ENCODE measurements at places on chromosomes 3 and 15.

- no peak for DNase-seq
Measured at GRCh38 chr3:141789281-141789680, 26.1 kb downstream of the GRK7 start.

- DNase-seq = no peak
Measured at GRCh38 chr3:103459815-103460214, 1025.0 kb downstream of the ZPLD1 start.

- DNase-seq = no peak
Measured at GRCh38 chr3:9402410-9403228, 5.2 kb downstream of the SETD5 start.

DNA sequence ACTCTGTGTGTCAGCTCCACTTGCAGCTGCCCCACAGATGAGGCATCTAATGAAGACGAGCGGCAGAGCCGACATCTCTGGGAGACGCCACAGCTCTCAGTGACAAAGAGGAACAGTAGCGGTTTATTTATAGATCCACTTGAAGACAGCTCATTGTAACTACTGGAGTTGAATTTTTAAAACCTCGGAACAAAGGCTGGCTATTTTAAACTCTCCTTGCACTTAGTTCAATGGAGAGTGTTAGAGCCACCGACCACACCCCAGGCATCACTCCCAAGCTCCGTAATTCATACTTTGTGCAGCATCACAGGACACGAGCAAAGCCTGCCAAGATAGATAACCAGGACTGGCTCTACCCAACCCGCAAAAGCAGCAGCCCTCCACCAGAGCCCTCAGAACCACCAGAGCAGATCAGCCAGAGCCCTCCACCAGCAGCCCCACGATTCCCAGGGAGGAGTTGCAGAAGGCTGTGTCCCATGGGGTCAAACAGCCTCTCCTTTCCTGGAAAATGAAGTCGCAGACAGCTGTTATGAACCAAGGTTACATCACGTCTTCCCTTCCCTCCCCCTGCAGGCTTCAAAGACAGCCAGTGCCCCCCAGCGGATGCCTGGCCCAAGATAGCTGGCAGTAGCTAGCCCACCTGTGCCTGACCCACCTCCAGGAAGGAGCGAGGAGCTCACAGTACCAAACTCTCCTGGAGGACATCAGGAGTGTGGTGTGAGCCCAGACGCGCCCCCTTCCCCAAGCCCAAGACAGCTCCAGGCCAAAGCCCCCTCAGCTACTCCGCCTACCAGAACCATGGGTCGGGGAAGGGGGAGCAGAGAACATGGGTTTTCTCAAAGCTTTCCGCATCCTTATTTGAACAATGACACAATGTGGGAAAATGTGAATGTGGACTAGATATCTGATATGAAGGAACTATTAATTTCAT, 45.7 kb downstream of the POC1A start:
- no peak for DNase-seq

DNA sequence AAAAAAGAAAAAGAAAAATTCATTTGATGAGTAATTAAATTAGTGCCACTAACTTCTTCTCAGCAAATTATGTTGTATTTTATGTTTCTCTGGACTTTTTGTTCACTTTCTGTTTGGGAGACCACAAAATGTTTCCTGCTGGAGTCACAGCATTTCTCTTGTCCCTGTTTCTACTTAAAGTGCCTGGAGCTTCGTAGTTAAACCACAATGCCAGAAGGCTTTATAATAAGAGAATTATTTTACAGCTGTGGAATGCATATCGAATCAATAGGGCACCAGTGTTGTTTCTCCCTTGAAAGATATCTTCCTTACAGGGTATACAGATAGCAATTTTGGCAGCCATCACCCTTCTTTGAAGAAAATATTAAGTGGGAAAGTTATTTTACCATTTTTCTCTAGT, 3.2 kb downstream of the DTWD1 start:
- DNase-seq = no peak

GRCh38 chr3:129336093-129336706, 57.5 kb downstream of the HMCES start:
- no peak for DNase-seq

- no peak for DNase-seq
Measured at GRCh38 chr15:93700051-93700450, 531.3 kb upstream of the MCTP2 start.

DNA sequence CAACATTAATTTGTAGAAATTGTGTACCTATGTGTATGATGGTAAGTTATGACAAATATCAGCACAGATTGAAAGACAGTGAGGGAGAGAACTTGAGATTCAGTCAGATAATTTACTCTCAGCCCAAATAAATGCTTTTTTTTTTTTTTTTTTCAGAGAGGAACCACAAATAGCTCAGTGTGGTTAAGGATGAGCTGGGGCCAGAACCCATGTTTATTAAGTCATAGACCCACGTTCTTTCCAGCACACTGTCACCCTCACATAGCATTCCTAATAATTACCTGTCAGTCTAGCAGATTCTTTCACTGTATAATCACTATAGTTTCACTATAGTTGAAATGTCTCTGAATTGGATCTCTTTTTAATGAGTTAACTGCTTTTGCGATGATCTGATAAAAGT, 246.1 kb downstream of the ZIC1 start:
- no peak for DNase-seq

DNA sequence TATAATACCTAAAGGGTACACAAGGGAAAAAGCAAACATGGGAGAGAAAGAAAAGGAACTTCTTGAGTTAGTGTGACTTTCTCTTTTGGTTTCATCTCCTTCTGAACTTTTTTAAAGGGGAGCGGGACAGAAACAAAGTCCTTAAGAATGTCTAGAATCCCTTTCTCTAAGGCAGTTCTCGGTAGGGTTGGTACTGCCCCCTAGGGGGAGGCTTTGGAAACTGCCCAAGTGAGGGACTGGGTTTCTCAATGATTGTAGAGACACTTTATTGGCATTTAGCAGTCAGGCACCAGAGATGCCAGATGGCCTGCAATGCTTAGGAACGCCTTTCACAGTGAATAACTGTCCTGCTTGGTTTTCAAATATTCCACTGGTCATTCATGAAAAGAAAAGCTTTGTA, 172.7 kb downstream of the WDR72 start:
- DNase-seq = peak; percentile 23

DNA sequence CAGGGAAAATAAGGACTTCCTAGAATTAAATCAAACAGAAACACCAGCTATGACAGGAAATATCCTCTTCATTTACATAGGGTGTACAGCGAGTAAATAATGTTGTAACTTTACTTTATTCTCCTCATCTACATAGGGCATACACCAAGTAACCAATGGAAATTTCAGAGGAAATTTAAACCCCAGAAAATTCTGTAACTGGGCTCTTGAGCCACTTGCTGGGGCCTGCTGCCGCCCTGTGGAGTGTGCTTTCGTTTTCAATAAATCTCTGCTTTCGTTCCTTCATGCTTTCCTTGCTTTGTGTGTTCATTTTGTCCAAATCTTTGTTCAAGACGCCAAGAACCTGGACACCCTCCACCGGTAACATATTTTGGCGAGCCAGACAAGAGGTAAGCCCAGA, 990.4 kb upstream of the CADM2 start:
- no peak for DNase-seq

DNA sequence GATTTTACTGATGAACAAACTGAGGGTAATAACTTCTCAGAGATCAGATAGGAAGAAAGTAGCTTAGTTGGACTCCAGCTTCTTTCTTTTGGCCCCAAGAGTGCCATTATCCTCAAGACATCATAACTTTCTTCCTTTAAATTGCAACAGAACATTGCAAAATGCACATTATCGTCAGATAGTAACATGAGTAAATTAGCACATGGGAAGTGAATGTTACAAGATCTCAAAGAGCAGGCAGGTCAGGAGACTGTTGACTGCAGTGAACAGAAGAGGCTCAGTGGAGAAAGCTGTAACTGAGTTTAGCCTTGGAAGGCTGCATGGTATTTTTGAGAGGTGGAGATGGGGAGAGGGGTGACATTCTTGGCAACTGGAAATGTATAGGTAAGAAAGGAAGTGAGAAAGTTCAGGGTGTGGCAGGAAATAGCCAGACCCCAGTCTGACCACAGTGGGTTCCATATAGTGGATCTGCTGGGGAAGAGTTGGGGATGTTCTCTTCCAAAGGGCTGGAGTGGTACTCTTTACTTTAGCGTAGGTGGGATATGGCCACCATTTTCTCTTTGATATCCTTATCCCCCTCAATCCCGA, 307.7 kb downstream of the RPLP1 start:
- peak; percentile 34 for DNase-seq

DNA sequence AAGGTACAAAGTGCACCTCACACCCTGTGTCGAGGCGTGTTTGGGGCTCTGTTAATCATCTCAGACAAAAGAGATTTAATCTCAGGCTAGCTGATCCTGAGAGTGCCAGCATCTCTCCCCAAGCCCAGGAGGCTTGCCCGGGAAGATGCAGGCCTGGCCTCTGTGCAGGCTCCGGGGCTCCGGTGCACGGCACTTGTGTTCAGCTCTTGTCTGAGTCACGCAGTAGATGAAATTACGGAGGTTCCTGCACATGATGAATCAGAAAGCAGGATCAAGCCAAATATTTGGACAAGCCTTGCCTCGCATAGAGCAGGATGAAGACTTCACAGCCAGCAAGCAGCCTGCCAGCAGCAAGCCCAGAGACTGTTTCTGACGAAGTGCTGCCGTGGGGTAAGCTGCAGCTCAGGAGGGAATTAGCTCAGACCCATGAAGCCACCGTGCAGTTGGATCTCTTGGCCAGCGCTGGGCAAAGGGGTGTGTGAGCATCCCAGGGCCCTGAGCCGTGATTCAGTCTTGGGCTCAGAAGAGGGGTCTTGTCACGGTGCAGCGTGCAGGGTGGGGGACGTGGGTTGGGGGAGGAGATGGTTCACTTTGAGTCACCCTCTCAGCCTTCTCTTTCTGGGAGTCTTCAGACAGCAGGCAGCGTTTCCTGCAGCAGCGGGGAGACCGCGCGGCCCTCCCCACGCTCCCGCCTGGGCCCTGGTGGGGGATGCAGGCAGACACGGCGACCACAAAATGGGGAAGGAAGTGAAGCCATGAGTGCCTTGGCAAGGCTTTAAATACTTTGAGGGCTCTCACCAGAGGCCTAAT, 89.2 kb upstream of the MEF2A start:
- DNase-seq = no peak

GRCh38 chr3:143215059-143215458, 95.5 kb downstream of the CHST2 start:
- no peak for DNase-seq

GRCh38 chr3:172653004-172653572, 57.8 kb downstream of the NCEH1 start:
- DNase-seq = no peak

- no peak for DNase-seq
Measured at GRCh38 chr3:45092132-45093031, 53.8 kb downstream of the CDCP1 start.

GRCh38 chr3:104952146-104952972, 414.4 kb upstream of the ALCAM start:
- no peak for DNase-seq

GRCh38 chr15:92650256-92650655, 5.3 kb downstream of the FAM174B start:
- DNase-seq = no peak

DNA sequence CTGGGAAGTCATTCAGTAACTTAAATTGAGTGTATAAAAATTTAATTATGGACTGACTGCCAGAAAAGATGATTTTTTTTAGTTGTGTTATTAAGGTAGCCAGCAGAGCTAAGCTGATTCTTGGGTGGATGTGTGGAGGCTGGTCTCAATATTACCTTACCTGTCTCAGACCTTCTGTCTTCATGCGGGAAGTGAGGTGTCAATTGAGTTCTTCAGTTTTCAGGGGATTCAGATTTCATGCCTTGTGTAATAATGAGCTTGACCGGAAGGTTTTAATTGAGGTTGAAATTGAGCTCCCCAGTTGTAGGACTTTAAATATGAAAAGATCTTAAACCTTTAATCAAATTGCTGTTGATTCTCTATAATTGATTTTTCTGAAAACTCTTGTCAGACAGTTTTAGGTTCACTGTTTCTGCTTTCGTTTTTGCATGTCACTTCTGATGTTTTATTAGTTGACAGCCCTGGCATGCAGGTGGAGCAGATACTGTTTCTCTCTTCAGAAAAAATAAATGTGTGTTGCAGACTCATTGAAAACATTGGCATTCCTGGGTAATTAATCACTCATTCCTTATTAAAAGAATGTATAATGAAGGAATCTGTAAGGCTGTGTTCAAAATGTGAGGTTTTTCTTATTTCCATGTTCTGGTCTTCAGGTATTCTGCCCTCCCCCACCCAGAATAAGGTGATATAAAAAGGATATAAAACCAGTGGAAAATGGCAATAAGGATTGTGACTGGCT, 54.5 kb downstream of the PSMD6 start:
- DNase-seq = no peak

GRCh38 chr15:70406617-70407335, 309.1 kb upstream of the TLE3 start:
- no peak for DNase-seq

DNA sequence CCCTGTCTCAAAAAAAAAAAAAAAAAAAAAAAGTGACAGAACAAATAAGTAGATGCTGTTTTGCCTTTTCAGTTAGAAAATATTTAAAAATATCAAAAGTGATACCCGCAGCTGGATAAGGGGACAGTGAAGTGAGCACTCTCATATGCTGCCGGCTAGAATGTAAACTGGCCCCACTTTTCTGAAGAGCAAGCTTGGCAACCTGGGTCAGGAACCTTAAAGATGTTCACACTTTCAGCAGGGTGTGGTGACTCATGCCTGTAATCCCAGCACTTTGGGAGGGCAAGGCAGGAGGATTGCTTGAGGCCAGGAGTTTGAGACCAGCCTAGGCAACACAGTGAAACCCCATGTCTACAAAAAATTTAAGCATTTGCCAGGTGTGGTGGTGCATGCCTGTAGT, 17.4 kb downstream of the FSD2 start:
- no peak for DNase-seq

GRCh38 chr3:12187448-12188327, 29.0 kb upstream of the TIMP4 start:
- peak; percentile 88 for DNase-seq

DNA sequence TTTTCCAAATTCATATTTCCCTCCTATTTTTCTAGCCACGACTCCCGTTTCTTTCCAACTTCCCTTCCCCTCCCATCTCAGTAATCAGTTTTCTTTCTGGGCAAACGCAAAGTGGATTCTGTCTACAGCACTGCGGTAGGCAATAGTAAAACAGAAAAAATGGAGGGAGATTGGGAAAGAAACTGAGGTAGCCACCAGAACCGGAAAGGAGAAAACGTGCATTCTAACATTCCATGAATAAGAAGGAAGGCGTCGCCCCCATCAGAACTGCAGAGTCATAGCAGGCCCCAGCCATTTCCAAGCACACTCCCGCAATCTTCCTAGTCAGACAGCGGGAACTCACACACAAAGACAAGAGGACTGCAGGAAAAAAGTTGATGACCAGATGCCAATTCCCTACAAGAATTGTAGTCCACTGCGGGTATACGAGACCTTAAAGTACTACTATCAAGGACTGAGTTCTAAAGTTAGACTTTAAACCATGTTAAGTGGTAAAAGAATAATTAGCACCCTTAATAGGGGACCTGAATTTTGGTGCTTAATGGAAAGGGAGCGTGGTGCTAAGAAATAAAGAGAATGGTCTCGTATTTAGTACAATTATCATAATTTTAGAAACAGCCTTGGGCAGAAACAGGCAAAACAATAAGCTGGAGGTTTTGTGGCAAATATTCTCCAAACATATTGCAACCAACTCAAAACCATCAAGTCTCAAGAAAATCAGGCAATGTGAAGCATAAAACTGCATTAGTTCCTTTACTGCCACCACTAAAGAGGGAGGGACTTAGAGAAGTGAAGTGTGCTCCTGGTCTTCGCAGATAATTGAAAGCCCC, 1.4 kb downstream of the PFN2 start:
- DNase-seq = no peak

- DNase-seq = peak; percentile 27
Measured at GRCh38 chr15:80974914-80975313, 14.7 kb downstream of the MESD start.

All from stimulated activated CD4-positive, alpha-beta T cell treated with anti-CD3 and anti-CD28 coated beads, Interleukin-15, amount 100 ng/mL, for 24 hours (primary cell).